H9 (cell line): ENCODE measurements at places on chromosomes 3 and 15.

GRCh38 chr3:34248352-34248751 is 449.9 kb downstream of the PDCD6IP start:
- H3K4me3 ChIP-seq = no peak overlapping the region
- H3K27ac ChIP-seq = no peak overlapping the region
- H3K4me1 ChIP-seq = no peaks in the 10 kb centered on the region

GRCh38 chr15:96115642-96116041 is 214.9 kb upstream of the NR2F2 start:
- no peaks in the 10 kb centered on the region for H3K36me3 ChIP-seq
- H3K4me1 ChIP-seq = no peaks in the 10 kb centered on the region
- DNase-seq = no peak
- H3K4me3 ChIP-seq = no peak overlapping the region
- no peaks in the 10 kb centered on the region for H3K27me3 ChIP-seq

- peaks cover 2% of the 10 kb centered on the region; the same call in 1 of the 2 replicates for H3K4me1 ChIP-seq
- H3K27me3 ChIP-seq = no peaks in the 10 kb centered on the region
- H3K36me3 ChIP-seq = no peaks in the 10 kb centered on the region
These were observed 1.6 kb downstream of the SPATA16 start for GRCh38 chr3:173139420-173139819.

GRCh38 chr3:149872589-149872988 is 59.6 kb downstream of the RNF13 start:
- no peak overlapping the region for H3K4me3 ChIP-seq
- DNase-seq = no peak
- H3K4me1 ChIP-seq = peaks cover 4% of the 10 kb centered on the region; the same call in 1 of the 2 replicates
- H3K27ac ChIP-seq = no peak overlapping the region

DNA sequence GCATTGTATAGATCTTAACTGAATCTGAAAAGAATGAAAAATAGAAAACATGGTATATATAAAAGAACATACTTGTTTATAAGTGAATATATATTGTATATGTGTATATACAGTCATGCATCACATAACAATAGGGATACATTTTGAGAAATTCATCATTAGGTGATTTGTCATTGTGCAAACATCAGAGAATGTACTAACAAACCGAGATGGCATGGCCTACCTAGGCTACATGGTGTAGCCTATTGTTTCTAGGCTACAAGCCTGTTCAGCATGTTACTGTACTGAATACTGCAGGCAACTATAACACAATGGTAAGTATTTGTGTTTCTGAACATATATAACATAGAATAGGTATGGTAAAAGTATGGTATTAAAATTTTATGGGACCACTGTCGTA is 64.6 kb upstream of the CHRM5 start:
- H3K36me3 ChIP-seq = no peaks in the 10 kb centered on the region
- H3K27me3 ChIP-seq = no peaks in the 10 kb centered on the region
- no peaks in the 10 kb centered on the region for H3K4me1 ChIP-seq
- no peak for DNase-seq
